Stimulated activated CD4-positive, alpha-beta T cell treated with anti-CD3 and anti-CD28 coated beads, Interleukin-15, amount 100 ng/mL, for 1 hour (primary cell): ENCODE measurements at places on chromosomes 5 and 9.

DNA sequence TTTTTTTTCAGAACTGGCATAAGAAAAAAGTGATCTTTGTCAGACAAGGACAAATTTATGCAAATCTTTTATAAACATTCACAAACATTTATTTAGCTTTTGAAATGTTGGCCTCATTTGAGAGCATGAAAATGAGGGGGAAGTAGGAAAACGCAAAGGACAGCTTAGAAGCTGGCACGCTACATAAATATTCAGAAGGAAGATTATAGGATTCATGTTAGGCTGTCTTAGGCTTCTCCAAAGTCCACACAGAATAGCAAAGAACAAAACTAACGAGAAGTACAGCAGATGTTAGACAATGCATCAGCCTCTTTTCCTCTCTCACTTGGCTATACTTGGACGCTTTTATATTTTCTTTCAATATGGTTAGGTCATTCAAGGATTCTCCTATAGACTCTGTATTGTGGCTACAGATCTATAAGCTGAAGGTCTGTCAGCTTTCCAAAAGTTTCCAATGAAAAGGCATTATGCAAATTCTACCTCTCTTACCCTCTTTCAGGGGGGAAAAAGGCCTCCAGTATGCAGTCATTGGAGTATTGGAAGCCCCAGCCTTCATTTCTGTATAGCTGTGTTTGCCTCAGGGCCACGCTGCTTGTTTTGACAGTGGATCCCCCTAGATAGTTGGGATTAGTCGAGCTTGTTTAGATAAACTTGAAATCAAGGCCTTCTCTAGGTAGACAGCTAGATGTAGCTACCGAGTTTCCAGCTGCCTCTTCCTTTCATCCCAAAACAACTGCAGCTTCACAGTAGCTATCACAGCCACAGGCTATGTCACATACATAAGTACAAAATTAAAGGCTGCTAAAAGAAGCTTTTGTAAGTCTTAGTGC lies 153.0 kb downstream of the DENND1A start:
- no peak for DNase-seq

GRCh38 chr5:33490071-33490665 lies 49.4 kb downstream of the TARS1 start:
- DNase-seq, result no peak

DNA sequence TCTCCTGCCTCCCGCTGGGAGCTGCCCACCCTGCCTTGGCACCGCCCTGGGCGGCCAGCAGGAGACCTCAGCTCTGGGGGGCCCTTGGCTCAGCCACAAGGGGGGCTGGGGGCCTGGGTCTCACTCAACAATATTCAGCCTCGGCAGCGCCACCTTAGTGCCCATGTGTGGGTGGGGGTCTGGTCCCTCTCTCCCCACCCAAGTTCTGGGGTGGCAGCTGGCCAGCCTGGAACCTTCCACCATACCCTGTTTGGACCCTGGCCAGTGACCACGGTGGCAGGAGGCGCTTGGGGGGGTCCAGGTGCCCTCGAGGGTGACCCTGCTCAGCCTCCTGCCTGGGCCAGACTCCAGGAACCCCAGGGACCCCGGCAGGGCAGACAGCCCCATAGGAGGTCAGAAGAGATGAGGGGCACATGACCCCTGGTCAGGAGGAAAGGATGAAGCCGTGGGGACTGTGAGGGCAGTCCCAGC lies 22.2 kb downstream of the NKD2 start:
- no peak for DNase-seq

DNA sequence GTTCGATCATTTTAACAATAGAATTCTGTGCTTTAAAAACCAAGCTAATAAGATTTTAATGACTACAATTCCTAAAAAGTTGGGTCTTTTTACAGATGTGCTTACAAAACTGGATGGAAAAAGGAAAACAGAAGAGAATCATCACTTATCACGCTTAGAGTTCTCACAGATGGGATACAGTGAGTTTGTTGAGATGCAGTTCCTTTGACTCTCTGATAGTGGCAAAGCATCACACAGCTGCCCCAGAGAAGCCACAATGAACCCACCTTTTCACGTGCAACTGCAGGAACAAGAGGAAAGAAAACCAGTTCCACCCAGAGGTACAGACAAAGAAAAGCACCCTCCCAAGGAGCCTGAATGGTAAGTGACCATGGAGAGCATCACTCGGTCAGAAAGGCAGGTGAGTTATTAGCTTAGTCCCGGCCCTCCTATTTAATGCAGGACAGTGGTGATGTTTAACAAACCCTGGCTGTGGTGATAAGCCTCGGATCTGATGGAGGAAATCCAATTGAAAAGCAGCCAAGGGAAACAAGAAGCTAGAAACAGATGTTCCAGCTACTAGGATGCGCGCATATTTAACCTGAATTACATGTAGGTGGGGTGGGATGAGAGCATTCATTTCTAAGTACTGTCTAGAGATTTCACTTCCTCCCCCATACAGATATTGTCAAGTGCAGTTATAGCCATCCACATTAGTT lies 167.7 kb downstream of the TARS1 start:
- no peak for DNase-seq

DNA sequence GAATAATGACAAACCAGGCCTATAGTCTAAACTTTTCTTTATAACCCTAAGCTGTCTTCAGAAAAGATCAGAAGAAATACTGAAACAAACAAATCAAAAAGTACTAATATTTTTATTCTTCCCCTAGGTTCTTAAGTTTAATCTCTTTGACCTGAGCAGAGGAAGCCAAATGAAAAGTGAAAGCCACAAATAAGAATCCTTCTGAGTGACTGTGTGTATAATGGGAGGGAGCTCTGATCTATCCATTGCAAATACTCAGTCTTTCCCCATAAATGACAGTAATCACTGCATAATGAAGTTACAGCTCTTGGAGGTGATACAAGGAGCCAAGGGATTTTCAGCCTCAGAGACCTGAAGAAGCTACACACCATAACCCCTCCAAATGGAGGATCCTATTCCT lies 126.9 kb upstream of the ATP10B start:
- no peak for DNase-seq

- DNase-seq, result no peak
Measured at GRCh38 chr5:76326577-76327302, 76.3 kb upstream of the IQGAP2 start.

DNA sequence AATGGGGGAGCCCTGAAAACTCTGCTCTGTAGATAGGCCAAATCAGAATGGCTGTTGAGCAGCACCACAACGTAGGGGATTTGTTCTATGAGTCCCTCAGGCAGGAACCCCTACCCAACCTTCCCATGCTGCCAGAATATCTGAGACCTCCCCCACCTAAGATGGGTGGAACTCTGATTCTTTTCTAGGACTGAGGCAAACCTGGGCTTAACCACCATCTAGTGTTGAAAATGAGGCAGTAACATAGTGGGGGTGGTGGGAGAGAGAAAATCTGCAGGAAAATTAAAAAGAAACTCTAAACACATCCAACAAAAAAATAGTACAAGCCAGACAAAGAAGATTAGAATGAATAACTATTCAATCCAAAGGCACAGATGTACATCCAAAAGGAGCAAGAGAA lies 228.4 kb downstream of the ATPSCKMT start:
- no peak for DNase-seq

DNA sequence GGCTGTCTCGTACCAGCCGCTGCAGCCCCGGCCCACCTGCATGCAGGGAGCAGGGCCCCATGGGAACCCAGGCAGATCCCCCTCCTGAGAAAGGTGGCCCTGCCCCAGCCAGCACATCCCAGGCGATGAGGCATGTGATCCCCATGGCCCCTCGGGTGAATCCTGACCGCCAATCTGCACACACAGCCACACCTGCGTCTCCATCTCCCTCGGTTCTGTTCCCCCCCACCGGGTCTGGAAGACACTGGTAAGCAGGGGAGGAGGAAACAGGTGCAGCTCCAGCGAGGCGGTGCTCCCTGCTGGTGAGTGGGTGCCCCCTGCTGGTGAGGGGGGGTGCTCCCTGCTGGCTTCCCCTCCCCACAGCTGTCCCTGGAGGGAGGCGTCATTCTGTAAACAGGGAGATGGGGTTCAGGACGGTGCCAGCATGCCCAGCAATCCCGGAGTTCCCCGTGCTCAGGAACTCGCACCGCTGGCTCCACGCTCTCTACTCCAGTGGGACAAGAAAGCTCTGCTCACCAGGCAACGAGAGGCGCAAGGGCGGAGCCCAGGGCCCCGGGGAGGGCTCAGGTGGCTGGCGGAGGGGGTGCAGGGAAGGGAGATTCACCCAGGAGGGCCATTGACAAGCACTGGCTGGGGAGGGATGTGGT lies 28.4 kb upstream of the SLC12A7 start:
- peak; percentile 67 for DNase-seq

GRCh38 chr9:95065224-95065623 lies 252.3 kb downstream of the FANCC start:
- DNase-seq, result no peak

DNA sequence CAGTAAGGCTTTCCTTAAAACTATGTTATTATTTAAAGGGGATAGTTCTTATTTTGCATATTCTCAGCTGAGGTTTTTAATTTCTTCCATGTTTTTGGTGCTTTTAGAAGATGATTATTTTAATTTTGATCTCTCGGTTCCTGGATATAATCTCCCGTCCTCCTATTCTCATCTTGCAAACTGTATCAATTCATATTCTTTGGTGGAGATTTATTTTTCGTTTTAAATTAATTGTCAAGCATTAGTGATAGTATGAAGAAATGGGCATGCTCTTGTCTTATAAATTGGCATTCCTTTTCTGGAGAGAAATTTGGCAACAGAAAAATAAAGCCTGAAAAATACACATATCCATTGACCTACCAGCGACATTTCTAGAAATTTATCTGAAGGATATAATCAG lies 15.5 kb upstream of the GNAQ start:
- no peak for DNase-seq

DNA sequence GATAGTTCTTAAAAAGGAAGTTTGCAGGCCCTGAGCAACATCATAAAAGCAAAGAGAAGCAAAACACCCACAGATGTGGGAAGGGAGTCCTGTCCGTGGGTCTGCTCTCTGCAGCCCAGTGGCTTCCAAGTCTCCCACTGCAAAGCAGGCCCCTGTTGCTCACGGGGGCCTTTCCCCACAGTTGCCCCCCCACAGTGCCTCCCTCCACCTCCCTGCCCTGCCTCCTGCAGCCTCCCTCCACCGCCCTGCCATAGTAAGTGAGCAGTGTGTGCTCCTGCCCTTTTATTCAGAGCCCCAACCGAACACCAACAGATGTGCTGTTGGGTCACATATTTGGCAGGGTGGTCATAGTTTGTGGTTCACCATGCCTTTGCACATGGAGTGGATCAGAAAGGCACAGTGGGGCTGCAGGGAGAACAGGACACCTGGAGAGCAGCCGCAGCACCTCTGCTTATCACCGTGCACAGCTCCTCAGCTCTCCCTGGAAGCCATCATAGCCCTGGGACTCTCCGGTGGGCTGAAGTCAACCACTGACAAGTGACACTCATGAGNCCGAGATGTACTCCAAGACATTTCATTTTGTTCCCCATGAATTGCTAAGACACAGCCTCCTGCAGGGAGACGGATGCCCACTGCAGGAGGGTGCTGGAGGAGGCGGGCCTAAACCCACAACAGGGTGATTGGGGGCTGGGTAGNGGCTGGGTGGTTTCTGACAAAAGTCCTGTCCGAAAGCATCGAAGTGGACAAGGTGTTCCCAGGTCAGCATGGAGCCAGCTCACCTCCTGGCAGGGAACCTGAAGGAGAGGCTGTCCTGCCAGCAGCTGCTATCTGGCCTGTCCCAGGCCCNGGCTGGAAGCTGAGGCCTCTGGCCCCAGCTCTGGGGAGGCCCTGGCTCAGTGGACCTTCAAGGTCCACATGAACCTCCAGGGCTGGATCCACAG lies 278.9 kb downstream of the GADD45G start:
- DNase-seq, result no peak

DNA sequence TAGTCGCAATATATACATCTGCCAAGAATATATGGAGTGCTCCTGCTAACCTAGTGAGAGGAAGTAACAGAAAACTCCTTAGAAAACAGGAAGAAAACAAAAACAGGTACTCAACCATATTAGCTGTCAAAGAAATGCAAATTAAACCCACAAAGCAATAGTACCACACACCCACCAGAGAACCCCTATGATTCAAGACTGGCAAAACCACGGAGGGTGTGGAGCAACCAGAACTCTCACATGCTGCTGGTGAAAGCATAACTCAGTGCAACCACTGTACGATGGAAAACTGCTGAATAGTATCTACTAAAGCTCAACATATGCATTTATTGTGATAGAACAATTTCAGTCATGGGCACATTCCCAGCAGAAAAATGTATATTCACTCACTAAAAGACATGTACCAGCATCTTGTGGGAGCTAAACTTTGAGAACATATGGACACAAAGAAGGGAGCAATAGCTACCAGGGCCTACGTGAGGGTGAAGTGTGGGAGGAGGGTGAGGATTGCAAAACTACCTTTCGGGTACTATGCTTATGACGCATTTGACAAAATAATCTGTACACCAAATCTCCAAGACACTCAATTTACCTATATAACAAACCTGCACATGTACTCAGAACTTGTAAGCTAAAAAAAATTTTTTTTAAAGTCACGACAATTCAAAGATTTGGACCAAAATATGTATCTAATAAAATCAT lies 34.0 kb downstream of the PTPN3 start:
- no peak for DNase-seq

- DNase-seq, result no peak
Measured at GRCh38 chr5:139155333-139155732, 42.8 kb downstream of the SIL1 start.

GRCh38 chr9:87211669-87212068 lies 264.4 kb upstream of the GAS1 start:
- DNase-seq, result no peak

- DNase-seq, result no peak
Measured at GRCh38 chr5:173457482-173457881, 129.3 kb upstream of the STC2 start.

DNA sequence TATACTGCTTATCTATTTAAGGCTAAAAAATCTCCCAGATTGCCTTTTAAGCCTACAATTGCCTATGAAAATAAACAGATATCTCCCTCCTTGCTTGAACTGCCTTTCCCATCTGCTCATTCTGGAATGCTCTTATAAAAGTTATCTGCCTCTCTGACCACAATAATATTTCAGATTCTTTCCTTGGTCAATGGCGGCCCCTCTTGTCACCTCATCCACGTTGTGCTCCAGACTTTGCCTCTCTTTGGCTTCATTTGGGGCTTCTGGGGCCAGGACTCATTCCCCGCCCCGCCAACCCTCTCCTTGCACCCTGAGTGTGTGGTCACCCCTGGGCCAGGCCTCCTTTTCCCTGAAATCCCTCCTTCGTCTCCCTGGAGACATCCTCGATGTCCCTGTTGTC lies 110.0 kb upstream of the RPS23 start:
- no peak for DNase-seq

DNA sequence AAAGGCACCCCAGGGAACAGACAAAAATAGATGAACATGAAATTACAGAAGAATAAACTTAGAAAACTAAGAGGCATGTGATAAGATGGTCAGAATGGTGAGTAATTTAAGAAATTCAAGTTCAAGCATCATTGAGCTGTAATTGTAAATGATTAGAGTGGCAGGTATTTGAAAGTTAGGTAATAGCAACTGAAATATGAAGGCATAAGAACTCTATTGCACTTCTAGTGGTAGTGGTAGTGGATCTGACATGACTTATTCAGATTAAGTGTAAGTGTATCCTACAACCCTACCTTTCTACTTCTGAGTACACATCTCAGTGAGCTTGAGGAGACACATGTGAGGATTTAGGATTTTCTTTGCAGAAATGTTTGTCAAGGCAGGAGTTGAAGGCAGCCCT lies 192.9 kb upstream of the RIOK2 start:
- DNase-seq, result no peak
